ENCODE measurements at places on chromosomes 6 and 20.

- no peak for DNase-seq
These were observed 13.1 kb downstream of the TCP11 start for GRCh38 chr6:35128042-35128441.

GRCh38 chr20:34175079-34175478, 63.0 kb upstream of the EIF2S2 start:
- no peak for DNase-seq

GRCh38 chr20:24573557-24573956, 104.1 kb downstream of the SYNDIG1 start:
- no peak for DNase-seq

DNA sequence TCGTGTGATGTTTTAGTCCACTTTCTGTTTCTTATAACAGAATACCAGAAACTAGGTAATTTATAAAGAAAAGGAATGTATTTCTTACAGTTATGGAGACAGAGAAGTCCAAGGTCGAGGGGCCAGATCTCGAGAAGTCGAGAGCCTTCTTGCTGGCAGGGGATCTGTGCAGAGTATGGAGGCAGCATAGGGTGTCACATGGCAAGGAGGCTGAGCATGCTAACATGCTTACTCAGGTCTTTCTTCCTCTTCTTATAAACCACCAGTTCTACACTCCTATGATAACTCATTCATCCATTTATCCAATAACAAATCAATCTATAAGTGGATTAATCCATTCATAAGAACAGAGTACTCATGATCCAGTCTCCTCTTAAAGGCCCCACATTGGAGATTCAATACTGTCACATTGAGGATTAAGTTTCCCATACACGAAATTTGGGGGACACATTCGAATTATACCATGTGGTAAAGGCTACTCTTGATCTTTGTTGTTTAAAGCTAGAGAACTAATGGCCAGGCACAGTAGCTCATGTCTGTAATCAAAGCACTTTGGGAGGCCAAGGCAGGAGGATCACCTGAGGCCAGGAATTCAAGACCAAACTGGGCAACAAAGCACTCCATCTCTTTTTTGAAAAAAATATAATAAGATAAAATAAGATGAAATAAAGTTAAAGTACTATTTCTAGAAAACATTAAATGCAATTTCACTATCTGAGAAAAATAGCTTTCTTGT, 2.1 kb downstream of the GOPC start:
- DNase-seq: peak; percentile 34

DNA sequence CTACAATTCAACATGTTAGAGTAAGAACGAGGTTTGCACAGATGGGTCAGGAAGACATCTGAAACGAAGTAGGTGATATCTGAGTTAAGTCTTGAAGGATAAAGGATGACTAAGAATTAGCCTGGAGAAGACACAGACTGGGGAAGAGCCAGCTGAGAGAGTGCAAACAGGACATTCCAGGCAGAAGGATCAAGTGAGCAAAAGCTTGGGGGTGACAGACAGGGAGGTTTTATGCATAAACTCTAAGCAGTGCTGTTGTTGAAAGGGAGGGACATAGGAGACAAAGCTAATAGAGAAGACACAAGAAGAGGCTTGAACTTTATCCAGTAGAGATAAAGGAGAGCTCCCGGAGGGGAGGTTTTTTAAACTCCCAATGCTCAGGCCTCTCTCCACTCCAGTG, 15.0 kb upstream of the ETV7 start:
- no peak for DNase-seq

DNA sequence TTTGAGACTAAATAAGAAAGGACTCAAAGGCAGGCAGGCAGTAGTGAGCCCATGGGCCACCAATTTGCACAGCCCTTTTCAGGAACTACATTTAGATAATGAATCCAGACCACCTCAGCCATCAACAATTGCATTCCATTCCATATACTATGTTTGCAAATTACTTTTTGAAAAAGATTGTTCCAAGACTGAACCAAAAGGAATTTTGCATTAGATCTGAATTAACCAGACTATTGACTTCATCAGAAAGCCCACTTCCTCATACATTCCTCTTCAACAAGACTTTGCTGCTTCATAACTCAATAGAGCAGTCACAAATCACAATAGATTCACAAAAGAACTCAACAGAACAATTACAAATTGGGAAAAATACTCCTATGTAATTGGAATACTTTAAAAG, 229.1 kb downstream of the SIM1 start:
- no peak for DNase-seq

GRCh38 chr20:33020278-33021161, 10.9 kb upstream of the BPIFB6 start:
- DNase-seq: no peak

DNA sequence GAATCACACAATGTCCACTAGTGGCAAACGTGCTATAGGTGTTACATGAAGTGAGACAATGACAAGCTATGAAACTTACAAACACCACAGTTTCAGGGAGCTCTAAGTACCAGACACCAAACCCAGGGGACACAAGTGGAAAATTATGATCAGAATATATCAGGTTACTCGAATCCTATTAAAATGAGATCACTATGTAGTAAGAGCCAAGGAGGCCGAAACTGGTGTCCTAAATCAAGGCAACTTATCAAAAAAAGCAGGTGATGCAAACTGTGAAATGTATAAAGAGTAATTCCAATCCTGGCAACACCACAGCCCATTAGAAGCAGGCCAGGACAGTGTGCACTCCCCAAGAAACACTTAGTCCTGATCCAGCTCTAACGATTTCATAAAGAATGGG, 100.3 kb downstream of the ARHGAP18 start:
- no peak for DNase-seq

- DNase-seq: no peak
These were observed 21.9 kb upstream of the SGK2 start for GRCh38 chr20:43536817-43537440.

- peak; percentile 18 for DNase-seq
These were observed 10.8 kb downstream of the L3MBTL3 start for GRCh38 chr6:130029163-130029562.

- no peak for DNase-seq
These were observed 1274.9 kb upstream of the GJE1 start for GRCh38 chr6:140857739-140858380.

GRCh38 chr20:64149141-64149540, 15.1 kb upstream of the MYT1 start:
- no peak for DNase-seq

DNA sequence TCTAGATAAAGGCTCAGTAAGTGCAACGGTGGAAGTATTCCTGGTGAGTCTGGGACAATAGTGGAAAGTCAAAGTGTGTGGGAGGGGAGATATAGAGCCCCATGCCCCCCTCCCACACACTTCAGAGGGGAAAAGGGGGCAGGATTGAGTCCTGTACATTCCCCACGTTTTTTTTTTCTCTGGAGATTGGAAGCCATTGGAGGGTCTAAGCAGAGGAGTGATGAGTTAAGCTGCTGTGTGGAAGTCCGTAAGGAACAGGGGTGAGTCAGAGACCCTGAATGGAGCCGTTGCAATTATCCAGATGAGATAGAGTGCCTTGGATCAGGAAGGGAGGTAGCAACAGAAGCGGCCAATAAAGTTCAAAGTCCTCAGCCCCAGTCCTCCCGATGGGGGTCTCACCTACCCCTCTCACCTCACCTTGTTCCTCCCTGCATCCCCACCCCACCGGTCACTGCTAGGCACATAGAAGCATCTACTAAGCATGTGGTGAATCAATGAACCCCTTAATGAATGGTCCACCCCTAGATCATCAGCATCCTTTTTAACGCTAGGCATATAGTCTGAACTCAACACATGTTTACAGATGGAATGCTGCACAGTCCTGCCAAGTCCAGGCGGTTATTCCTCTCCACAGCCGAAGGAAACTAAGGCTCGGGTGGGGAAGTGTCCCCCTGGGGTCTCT, 662 bp upstream of the SLC9A8 start:
- no peak for DNase-seq

All from activated CD4-positive, alpha-beta T cell treated with anti-CD3 and anti-CD28 coated beads for 36 hours (primary cell).